ENCODE measurements at places on chromosomes 1 and 21.

DNA sequence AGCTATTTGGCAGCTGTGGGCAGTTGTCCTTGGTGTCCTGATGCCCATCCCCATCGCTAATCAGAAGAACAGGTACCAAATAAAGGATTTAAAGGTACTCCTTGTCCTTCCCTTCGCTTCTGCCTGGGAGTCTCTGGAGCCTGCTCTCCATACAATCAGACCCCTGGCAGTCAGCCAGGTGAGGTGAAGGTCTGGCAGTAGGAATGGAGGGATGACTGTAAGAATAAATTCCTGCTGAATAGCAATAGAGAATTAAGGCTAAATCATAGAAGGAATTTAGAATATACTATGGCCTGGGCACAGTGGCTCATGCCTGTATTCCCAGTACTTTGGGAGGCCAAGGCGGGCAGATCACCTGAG, 9.2 kb downstream of the THBS3 start:
- DNase-seq: no peak

DNA sequence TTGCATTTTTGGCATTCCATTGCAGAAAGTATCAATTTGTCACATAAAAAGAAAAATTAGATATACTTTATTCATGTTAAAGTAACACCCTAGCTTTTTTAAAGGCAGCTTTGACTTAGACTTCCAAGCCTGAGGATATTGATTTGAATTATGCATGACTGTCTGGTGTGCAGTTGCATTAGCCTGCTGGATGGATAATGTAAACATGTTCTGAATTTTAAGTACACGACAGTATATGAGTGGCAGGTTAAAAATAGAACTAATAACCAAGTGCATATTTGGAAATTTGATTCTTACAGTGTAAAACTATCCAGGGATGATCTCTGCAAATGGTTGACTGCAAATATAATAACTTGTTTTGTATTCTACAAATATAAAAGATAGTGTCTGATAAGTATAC, 124.0 kb downstream of the SYT14 start:
- DNase-seq: no peak

DNA sequence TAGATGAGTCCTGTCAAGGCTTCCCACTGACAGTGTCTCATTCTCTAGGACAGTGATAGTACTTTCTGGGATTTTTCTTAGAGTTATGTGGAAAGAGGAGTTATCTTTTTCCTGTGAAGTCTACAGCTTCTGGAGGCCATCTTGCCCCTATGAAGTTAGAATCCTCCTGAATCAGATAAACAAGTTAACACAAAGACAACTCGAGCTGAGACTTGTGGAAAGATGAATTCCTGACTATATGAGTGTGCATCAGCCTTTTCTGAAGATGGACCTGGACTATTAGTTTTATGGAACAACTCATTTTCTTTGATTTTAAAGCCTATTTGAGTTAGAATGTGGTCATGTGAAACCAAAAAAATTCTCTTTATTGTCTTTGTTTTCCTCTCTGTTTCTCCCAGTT, 290.9 kb downstream of the LRRIQ3 start:
- DNase-seq: no peak

DNA sequence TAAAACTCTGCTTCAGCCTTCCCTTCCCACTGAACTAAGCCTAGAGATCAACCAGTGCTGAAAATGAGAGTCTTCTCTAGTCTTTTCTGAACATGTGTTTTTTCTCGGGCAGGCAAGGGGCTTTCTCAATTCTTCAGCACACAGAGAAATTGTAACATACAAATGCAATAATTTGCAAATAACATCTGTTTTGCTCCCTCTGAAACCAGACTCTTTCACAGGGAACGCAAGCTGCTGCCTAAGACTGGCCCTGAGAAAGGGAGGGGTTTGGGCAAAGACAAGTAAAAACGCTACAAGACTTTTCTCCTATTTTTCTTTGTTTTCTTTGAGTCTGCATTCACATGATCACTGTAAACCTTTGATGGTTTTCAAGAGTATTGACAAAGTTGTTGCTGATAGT, 39.6 kb upstream of the VN1R5 start:
- DNase-seq: no peak

DNA sequence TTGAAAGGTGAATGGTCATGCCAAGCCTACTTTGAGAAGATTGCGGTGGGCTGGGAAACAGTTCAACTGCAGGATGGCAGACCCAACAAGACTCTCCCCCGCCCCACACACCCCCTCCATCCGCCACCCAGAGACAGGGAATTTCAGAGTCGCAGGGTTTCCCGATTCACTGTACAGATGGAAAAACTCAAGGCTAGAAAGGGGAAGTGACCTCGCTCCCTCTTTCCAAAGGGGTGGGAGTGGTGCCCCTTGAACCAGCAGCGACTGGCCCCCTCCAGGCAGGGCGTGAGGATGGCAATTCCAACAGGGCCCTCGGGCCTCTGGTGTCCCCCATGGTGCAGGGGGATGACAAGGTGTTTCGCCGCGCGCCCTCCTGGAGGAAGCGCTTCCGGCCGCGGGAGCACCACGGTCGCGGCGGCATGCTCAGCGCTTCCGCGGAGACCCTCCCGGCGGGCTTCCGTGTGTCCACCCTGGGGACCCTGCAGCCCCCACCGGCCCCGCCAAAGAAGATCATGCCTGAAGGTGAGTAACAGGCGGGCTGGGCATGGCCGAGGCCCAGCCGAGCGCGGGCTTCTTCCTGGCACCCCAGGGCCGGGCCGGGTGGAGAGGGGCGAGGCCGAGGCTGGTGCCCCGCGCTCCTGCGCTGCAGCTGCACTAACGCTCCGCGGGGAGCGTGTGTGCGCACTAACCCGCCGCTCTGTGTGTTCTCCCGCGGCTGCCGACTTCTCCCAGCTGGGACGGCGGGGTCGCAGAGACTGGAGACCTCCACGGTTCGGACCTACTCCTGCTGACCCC, 10.4 kb downstream of the MYOG start:
- DNase-seq: no peak

- no peak for DNase-seq
These were observed 349 bp upstream of the GPN2 start for GRCh38 chr1:26890467-26890796.

DNA sequence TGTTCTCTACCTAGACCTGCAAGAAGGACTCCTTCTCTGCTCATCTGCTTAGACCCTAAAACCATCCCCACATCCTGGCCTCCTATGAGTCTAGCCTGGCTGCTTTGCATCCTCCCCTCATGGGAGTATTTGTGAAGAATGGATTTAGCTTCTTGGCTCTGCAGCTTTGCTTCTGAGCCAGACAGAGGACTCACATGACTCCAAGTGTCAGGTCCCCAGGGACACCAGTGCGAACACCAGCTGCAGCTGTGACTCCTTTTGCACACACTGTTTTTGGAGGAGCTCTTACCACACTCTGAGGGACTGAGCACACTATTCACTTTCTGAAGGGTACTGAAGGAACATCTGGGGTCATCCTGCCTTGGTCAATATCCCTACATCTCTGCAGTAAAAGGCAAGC, 131.8 kb upstream of the SGIP1 start:
- DNase-seq: no peak

GRCh38 chr21:43717967-43718871, 710 bp upstream of the PDXK start:
- no peak for DNase-seq

DNA sequence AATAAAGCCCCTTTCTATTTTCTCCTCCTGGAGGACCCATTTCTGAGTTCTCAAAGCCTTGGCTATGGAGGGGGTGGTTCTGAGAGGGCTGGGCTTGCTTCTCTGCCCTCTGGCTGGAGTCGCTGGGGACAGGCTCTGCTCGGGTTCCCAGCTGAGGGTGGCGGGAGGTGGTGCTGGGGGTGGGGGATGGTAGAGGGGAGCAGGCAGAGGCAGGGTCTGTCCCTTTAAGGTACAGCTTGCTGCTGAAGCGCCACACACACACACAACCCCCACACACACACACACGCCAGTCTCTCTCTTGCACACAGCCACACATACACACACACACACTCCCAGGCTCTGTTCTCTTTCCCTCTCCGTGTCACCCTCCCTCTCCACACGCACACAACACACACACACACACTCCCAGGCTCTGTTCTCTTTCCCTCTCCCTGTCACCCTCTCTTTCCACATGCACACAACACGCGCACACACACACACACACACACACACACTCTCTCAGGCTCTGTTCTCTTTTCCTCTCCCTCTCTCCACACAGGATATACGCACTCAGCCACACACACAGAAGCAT, 69.8 kb upstream of the SSBP3 start:
- DNase-seq: no peak

- DNase-seq: no peak
These were observed 336.3 kb upstream of the NCAM2 start for GRCh38 chr21:20661745-20662422.

DNA sequence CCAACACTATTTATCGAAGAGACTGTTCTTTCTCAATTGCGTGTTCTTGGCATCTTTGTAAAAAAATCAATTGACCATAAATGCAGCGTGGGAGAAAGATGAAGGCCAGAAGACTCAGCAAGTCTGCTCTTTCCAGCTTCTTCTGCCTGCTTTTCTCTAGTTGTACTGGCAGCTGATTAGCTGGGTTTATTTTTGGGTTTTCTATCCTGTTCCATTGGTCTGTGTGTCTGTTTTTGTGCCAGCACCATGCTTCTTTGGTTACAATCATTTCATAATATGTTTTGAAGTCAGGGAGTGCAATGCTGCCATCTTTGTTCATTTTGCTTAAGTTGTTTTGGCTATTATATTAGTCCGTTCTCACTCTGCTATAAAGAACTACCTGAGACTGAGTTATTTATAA, 201.8 kb upstream of the B3GALT2 start:
- no peak for DNase-seq

DNA sequence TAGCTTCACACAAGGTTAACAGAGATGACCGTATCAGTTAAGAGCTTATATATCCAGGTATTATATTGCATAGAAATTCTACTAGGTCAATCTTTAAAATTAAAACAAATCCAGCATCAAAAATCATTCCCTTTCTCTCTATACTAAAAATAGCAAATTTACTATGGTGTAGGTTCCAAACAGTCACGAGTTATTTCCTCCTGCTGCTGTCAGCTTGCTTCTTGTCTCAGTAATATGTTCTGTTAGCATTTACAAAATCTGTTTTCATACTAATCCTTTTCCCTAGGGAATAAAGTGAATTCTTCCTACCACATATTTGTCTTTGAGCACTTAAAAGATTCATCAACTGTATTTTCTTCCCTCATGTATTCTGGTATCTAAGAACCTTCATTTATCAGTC, 2.5 kb downstream of the WDR26 start:
- no peak for DNase-seq

- no peak for DNase-seq
These were observed 99.4 kb upstream of the JUN start for GRCh38 chr1:58883037-58883887.

- DNase-seq: no peak
These were observed 2.6 kb downstream of the VSIG8 start for GRCh38 chr1:159859767-159860322.

DNA sequence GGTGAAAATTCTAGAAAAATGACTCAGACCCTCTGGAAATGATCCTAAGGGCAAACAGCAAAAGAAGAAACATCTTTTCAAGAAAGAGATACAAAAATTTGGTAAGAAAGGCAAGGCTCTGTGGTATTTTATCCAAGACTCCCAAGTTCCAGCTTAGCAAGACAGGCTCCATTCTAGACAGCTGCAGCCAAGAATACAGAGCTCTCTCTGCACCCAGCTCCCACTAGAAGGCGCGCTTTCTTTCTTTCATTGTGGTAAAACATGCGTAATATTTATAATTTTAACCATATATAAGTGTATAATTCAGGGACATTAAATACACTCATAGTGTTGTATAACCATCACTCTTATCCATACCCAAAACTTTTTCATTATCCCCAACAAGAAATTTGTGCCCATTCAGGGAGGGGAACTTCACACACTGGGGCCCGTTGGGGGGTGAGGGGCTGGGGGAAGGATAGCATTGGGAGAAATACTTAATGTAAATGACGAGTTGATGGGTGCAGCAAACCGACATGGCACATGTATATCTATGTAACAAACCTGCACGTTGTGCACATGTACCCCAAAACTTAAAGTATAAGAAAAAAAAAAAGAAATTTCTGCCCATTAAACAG, 2.2 kb upstream of the HFM1 start:
- no peak for DNase-seq

DNA sequence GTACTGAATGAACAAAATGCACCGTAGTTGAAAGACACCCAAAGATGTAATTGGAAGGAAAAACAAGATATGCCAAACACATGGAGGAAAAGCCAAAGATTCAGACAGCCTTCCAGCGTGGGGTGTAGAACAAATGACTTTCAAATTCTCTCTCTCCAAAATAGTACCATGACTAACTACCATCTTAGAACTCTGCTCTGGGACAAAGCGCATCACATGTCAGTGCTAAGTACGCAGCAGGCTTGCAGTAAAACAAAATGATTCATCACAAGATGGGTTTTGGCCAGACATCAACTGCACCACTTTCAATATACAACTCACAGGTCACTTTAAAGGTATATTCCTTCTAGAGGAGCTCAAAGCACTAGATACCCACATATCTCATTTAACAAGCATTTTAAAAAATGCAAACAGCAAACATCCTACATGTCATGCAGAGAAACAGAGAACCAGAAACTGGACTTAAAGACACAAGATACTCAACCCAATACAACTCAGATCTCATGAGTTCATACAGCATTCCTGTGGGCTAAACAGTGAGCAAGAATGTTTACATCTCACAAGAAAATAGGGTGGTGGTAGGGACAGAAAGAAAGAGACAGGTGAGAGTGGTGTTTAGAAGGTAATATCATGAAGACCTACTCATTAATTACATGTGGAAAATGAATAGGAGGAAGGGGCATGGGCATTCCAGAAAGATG, 75.7 kb downstream of the BCAR3 start:
- DNase-seq: no peak

GRCh38 chr1:35557118-35557610, at the start of gene KIAA0319L:
Gene KIAA0319L, minus strand, starts transcription at chr1:35557403. Its CDS starts 2,912 bp downstream, at chr1:35554491.
- no peak for DNase-seq

GRCh38 chr1:51268634-51269033, 32.6 kb downstream of the RNF11 start:
- DNase-seq: no peak

- no peak for DNase-seq
These were observed 45.7 kb upstream of the HOOK1 start for GRCh38 chr1:59768792-59769735.

GRCh38 chr1:159908031-159908940, 8.3 kb upstream of the CFAP45 start:
- no peak for DNase-seq

DNA sequence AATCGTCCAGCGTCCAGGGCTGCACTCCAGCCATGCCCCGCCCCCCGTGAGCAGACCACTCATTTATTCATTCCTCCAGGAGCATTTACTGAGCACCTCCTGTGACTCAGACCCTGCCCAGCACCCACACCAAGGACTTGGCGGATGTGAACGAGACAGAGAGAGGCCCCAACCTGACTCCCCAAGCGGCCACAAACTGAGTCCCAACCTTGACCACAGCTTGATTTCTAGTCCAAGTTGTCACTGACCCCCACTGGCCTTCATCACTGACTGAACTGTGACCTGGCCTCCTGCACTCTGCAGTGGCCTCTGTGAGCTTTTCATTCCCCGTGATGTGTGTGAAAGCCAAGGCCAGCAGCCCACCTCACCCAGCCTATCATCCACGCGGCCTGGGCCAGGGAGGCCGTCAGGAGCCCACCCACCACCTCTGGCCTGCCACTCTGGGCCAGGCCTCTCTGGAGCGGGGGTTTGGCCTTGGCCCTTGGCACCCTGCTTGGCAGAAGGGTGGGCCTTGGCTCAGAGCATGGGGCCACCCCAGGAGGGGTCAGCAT, 19.3 kb upstream of the RUNX3 start:
- no peak for DNase-seq

- DNase-seq: no peak
These were observed 1.4 kb downstream of the GJA4 start for GRCh38 chr1:34794001-34794789.
